ENCODE measurements at places on chromosomes 4 and X. TPM values are rescaled to one million over a fixed set of nuclear protein-coding genes. Genes with fewer than 3 reads are reported as not detected.

The DUX4 gene
- not detected for total RNA-seq

- DNase-seq, result no peak
These were observed 23.6 kb downstream of the ATP5ME start for GRCh38 chr4:650461-650860.

GRCh38 chr4:100042235-100042634 lies 92.2 kb upstream of the H2AZ1 start:
- no peak for DNase-seq

- DNase-seq, result no peak
These were observed 125.0 kb upstream of the TBL1X start for GRCh38 chrX:9339603-9340491.

The C4orf51 gene
- not detected for total RNA-seq

DNA sequence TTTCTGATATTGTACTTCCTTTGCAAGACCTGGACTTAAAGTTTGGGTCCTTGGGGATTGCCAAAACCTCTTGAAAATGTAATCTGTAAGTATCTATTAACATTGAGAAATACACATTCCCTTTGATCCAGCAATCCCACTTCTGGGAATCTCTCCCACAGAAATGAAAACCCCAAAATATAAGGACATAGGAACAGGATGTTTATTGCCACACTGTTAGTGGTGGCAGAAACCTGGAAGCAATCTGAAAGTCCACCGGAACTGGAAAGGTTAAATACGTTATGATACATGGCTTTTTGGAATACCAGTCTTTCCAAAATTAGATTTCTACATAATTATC lies 71.2 kb upstream of the STX18 start:
- no peak for DNase-seq

The RIBC1 gene
- not detected for total RNA-seq

The RBM46 gene
- not detected for total RNA-seq

The USP51 gene
- total RNA-seq, result 0.99 TPM

- DNase-seq, result no peak
These were observed 46.8 kb downstream of the SULT1B1 start for GRCh38 chr4:69713593-69713992.

GRCh38 chr4:163280703-163281519 lies 51.5 kb downstream of the NPY1R start:
- no peak for DNase-seq

DNA sequence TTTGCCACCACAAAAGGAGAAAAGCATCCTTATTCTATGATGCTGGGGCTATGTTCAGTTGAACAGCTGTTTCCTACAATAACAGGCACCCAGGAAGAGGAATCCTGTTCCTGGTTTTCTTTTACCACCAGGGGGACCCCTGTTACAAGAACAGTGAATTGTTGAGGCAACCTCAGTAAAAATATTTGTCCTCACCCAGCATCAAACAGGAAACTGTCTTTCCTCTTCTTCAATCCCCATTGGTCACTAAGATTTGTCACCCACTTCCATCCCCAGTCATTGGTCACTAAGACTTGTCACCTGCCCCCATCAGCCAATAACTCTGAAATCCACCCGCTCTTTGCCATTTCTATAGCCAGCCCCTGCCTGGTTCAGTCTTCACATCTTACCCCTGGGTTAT lies 143.5 kb upstream of the GALNT7 start:
- DNase-seq, result no peak

DNA sequence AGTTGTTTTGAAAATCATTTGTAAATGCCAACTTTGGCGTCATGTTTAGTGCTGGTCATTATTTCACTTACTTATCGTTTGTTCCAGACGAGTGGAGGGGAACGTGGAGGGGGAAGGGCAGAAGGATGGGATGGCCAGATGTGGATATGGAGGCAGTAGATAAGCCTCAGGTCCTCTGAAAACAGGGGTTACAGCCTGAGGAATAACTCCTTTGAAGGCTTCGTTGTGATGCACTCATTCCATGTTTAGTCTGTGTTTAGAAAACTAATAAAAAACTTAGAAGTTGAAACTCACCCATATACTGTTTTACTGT lies 1.1 kb downstream of the MOB1B start:
- no peak for DNase-seq
